ENCODE measurements at places on chromosomes 3 and 15.
A peak's percentile ranks its signal among the peaks of the same experiment; 100 is the strongest.

GRCh38 chr15:66968806-66969596, 96.4 kb upstream of the SMAD3 start:
- no peak for DNase-seq

DNA sequence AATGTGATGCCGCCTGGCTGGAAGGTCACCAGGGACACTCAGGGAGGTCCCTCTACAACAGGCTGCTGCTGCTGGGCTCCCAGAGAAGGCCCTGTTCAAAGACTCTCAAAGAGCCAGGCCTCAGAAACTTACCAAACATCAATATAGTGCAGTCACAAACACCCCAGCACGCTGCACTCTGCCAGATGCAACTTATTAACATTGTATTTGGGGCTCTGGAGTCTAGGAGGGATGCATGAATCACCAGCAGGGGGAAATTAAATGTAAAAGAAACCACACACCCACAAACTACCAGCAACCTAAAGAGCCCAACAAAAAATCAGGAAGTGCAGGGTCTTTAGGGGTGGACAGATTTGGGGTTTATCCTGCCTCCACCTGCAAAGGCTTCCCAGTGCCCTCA, 74.6 kb upstream of the SPATA12 start:
- DNase-seq, result no peak

- DNase-seq, result no peak
These were observed 44.8 kb downstream of the FOXL2 start for GRCh38 chr3:138902171-138902570.

DNA sequence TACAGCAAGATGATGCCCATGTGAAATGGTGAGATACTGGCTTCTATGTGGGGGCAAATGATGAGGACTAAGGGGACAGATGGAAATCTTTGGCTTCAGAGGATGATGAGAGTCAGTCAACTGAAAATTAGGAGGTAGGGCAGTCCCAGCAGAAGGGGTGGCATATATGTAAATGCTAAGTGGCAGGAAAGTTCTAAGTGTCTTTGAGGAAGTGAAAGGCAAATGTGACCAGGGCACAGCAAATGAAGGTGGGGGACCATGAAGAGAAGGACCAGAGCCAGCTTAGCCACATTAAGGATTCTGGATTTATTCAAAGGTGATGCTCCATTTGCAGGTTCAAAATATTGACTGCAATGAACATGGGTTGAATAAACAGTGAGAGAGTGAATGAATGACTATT, 29.2 kb upstream of the LIMD1 start:
- DNase-seq, result no peak

- DNase-seq, result no peak
These were observed 104.9 kb upstream of the TRIM42 start for GRCh38 chr3:140573011-140573410.

DNA sequence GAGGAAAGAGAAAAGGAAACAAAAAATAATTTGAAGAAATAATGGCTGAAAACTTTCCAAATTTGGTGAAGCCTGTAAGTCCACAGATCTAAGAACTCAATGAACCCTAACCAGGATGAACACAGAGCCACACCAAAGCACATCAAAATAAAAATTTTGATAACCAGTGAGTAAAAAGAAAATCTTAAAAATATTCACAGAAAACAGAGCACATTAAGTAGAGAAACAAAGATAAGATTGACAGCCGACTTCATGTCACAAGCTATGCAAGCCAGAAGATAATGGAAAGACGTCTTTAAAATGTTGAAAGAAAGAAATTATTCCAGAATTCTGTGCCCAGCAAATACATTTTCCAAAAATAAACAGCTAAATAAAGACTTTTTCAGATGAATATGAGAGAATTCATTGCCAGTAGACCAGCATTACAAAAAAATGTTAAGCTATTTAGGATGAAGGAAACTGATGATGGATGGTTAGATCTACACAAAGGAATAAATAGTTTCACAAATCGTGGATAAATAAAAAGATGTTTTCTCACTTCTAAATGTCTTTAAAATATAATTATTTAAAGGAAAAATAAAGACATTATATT, 140.2 kb upstream of the SKOR1 start:
- peak; percentile 5 for DNase-seq

DNA sequence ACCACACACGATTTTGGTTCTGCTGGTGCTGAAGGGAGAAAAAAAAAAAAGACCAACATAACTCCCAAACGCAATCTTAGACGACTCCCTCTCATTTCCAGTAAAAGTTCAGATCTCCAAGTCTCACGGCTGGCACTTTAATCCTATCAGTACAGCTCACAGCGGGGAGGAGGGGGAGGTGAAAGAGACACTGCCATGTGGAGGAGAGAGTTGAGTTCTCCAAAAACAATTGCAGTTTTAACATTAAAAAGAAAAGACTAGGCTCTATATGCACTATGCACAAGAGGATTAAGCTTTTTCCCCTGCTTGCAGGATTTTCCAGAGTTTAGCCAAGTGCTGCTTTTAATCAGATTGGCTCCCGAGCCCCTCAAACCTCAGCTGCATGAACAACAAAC, 16.8 kb downstream of the BMF start:
- DNase-seq, result peak; percentile 81

GRCh38 chr3:157532529-157533297, 29.5 kb upstream of the VEPH1 start:
- DNase-seq, result peak; percentile 79

GRCh38 chr15:76150513-76150912, 90.7 kb downstream of the TMEM266 start:
- DNase-seq, result peak; percentile 69

DNA sequence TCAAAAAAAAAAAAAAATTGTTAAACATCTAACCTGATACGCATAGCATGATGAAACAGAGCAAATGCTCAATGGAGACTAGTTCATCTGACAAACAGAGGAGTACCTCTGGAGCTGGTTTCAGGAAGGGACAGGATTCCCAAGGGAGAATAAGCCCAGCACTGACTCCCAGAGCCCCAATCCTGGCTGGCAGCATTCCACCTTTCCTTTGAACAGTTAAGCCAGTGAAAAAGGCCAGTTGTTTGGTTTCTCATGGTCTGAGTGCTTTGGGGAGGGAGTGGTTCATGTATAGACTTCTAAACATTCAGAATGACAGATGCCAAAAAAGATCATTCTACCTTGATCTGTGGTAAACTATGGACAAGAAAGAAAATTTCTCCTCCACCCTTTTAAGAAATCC, 277.9 kb upstream of the RARB start:
- no peak for DNase-seq

GRCh38 chr3:195036974-195037373, 234.0 kb downstream of the XXYLT1 start:
- no peak for DNase-seq

GRCh38 chr15:93854088-93854487, 377.3 kb upstream of the MCTP2 start:
- no peak for DNase-seq

- no peak for DNase-seq
These were observed 1001.1 kb upstream of the EPHA6 start for GRCh38 chr3:95813244-95813643.

GRCh38 chr3:59821274-59821673, 771.4 kb upstream of the CFAP20DC start:
- DNase-seq, result peak; percentile 92

GRCh38 chr3:111335512-111336303, 206.3 kb upstream of the CD96 start:
- DNase-seq, result no peak

GRCh38 chr15:49301562-49301961, 121.5 kb upstream of the FGF7 start:
- DNase-seq, result no peak

DNA sequence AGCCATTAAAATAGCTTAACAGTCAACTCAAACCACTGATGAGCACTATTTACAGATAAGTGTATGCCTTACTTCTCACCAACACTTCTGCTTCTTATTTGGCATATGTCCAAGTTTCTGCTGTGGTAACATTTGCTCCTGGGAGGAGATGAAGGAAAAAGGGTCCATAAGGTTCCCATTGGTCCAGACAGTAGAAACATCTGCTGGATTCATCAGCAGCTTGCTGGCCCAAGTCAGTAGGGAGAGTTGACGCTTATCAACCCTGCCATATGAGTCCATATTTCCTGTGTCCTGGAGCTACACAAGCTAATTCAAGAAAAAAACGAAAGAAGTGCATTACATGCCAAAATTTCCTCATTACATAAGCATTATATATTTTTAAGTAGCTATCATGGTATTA, 824.5 kb downstream of the CADM2 start:
- peak; percentile 87 for DNase-seq

DNA sequence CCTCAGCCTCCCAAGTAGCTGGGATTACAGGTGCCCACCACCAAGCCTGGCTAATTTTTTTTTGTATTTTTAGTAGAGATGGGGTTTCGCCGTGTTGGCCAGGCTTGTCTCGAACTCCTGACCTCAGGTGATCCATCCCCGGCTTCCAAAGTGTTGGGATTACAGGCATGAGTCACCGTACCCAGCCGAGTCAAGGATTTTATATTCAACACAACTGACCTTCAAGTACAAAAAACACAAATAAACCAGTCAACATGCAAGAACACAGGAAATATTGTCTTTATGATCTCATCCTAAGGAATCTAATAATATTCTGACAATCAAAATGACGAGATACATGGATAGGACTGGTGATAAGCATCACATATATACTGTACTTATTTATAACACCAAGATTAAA, 37.9 kb downstream of the TJP1 start:
- no peak for DNase-seq

DNA sequence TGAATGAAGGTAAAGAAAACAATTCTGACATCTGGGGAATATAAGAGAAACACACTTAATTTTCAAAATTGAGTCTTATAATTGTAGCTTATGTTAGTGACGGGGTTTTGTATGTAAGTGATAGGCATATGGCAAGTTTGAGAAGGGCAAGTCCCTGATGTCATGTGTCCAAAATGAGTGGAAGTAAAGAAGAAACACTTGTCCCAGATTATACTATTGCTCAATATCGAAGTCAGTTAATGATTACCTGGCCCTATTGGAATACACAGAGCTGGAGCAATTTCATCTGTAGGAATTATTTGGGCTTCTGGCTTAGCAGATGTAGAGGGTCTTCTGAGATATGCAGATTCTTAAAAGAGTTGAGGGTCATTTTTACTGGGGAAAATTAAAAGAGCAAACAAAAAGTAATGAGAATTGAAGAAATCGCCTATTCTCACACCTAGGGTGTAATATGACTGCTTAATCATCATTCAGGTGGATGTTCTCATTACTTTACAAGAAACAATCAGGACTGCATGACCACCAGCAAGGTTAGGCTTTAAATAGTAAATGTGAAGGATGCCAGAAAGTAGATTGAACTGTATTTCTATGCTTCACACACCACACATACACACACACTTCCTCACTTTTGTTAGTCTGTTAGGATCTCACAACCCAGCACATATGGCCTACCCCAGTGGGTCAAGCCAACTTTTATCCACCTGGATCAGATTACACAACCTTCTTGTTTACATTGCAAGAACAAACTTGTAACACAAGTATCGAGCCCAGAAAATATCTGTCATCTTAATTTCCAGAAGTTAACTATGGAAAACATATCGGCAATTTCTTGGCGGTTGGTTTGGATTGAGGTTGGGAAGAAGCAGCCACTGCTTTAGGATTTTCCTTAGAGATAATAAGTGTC, 183.3 kb upstream of the LRRC3B start:
- no peak for DNase-seq

- no peak for DNase-seq
These were observed 933 bp upstream of the APEH start for GRCh38 chr3:49673121-49673714.

DNA sequence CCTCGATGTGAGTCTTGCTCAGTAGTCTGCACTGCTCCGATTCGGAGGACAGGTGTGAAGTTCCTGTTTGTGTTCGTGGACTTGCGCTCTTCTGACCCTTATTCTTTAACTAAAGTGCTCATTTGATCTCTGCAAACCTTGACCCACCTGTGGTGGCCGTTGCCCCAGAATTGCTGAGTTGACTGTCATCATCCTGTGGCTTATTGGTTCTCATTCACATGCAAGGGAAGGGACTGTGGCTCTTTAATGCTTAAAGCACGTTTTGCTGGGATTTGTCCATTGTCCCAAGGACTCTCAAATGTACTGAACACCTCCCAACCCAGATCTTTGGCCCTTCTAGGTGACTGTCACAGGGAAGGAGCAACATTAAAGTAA, 13.4 kb downstream of the SYNM start:
- no peak for DNase-seq

- DNase-seq, result no peak
These were observed 426.4 kb downstream of the NLGN1 start for GRCh38 chr3:173823911-173824460.

GRCh38 chr15:33007303-33007855, 187.1 kb downstream of the FMN1 start:
- peak; percentile 16 for DNase-seq
